ENCODE measurements at places on chromosomes 7 and 10.

DNA sequence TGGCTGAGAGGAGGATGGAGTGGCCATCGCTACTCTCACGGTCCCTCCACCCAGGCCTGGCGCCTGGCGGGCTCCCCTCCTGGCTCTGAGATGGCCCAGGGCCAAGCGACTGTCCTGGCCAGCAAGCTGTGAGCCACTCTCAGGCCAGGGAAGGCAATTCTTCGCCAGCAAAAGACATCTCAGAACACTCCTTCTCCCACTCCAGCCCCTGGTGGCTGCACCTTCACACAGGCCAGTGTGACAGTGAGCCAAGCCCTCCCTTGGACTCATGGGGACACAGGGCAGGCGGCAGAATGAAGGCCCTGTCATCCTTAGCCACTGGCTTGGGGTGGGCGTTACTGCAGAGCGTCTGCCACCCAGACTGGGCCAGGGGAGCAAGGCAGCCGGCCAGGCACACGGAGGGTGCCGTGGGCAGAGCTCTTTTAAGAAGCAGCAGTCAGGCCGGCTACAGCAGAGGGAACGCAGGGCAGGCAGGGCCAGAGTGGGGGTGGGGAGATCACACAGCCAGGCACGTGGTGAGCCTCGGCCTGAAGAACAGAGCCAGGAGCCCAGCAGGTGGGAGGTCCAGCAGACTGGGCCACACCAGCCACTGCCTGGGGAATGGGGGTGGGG, 14.4 kb downstream of the STK32C start:
- DNase-seq: no peak

GRCh38 chr7:76089865-76090475, 42.1 kb downstream of the MDH2 start:
- no peak for DNase-seq

- DNase-seq: no peak
Observed at GRCh38 chr10:120570418-120570817, 113.4 kb downstream of the PLPP4 start.

DNA sequence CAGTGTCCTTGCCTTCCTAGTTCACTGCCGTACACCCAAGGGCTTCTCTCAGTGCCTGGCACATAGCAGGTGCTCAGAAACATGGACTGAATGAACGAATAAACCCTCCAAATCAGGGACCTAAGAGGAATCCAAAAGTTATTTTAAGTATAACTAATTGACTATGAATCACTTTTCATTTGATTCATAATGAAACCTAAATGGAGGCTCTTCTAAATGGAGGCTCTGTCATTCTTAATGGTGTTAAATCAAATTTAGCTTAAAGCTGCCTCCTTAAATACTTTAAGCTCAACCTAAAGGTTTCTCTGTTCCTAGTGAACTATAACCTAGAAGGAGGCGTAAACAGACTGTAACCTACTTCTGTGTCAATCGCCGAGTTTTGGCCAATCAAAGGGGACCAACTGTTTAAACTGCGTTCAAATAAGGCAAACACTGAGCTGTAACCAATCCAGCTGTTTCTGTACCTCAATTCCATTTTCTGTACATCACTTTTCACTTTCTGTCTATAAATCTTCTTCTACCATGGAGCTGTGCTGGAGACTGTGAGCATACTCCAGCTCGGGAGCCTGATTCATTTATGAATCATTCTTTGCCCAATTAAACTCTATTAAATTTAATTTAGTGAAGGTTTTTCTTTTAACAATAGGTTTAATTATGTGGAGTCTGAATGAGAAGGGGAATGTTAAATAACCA, 11.0 kb downstream of the PYROXD2 start:
- DNase-seq: no peak

DNA sequence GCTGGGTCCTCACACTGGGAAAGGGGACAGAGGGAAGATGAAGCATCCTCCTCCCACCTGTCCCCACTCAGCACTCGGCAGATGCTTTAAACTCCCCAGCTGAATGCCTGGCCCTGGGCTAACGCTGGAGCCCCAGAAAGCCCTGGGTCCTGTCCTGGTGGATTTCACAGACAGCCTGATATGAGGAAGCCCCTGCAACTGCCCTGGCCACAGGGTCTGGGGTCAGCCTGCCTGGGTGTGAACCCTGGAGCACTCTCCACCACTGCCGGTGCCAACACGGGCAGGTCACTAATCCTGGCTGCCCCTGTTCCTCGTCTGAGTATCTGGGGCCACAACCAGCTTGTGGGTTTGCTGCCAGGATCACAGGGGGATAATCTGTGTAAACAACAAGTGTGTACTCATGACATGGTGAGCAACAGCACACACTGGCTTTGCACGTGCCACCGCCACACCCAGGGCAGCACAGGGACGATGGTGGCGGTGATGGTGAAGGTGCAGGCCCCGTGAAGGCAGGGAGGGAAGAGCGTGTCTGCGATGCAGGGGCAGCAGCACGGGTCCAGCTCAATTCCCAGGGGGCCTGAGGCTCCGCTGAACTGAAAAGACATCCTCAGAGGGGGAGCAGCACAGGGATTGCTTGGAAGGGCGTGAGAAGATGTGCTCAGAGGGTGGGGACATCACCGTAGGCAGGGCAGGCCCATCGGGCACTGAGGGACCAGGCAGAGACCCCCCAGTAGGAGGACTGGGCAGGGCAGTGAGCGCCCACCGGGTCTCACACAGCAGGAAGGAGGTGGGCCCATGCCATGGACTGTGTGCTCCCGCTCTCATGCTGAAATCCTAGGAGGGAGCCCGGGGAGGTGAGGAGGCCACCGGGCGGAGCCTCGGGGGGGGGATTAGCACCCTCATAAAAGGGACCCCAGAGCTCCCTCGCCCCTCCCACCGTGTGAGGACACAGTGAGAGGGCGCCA, 238.7 kb downstream of the MAD1L1 start:
- DNase-seq: no peak

DNA sequence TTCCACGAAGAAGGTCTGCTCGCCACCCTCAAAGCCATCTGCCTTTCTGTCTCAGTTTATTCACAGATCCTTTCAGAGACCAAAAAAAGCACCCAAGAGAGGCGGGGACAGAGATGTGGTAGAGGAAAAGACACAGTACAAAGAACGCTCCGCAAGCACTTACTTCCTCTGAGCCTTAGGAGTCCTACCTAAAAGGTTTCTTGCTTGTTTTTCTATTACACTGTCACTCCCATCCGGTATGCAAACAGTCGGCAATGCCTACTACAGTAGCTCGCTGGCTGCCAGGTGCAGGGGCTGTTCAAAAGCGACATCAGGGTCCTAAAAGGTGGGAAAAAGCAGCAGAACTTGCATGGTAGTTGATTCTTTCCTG, 816 bp downstream of the TECPR1 start:
- DNase-seq: no peak

- DNase-seq: no peak
Observed at GRCh38 chr10:547591-548081, 141.8 kb downstream of the DIP2C start.

- DNase-seq: no peak
Observed at GRCh38 chr7:4631380-4632179, 50.5 kb upstream of the FOXK1 start.

DNA sequence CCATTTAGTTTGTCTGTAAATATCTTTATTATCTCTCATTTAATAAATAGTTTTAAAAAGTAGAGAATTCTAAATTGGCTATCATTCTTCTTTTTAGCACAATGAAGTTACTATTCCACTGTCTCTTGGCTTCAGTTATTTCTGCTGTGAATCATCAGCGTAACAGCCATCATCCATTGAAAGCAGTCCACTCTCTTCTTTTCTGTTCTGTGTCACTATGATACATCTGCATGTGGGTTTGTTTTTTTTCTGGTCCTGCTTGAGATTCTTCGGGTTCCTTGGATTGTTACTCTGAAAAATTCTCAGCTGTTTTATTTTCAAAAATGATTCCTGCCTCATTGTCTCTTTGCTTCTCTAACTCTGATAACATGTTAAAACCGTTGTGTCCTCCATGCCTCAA, 52.5 kb downstream of the CSGALNACT2 start:
- DNase-seq: no peak

DNA sequence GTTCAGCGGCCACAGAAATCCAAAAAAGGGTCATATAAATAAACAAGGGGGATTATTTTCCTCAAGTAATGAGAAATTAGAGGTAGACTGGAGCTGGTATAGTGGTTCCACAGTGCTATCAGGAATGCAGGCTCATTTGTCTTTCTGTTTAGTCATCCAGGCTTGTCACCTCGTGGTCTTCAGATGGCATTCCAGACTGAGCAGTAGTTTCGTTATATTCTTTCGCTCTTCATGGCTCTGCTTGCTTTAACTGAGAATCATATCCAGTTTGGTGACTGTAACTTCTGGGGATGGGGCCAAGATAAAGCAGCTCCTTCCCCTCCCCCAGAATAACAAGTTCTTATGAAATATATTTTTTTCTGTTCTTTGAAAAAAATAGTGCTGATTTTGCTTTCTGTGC, 9.5 kb downstream of the ANKIB1 start:
- no peak for DNase-seq

- no peak for DNase-seq
Observed at GRCh38 chr7:80563561-80564327, 51.9 kb upstream of the GNAT3 start.

DNA sequence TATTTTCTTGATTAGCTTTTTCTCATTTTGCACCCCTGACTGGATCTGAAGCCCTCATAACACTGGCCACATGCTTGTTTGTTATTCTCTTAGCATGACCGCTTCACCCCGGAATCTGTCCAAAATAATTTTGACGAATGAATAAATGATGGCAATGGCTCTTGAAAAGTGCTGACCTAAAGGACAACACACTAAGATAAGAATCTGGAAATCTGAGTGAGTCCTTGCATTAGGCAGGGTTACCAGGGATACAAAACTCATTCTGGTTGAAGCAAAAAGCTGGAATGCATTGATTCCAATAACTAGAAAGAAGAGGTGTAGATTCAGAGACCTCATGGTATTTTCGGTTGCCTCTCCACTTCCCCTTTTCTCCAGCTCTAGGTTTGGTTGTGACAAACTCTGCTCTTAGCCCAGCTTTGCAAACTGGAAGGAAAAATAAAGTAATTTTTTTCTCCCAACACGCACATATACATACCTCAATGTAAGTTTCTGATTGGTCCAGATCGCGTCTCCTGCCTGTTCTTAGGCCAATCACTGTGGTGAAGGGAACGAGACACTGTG, 157.4 kb downstream of the SKIDA1 start:
- DNase-seq: no peak

GRCh38 chr10:84004221-84004620, 135.1 kb upstream of the GHITM start:
- no peak for DNase-seq

DNA sequence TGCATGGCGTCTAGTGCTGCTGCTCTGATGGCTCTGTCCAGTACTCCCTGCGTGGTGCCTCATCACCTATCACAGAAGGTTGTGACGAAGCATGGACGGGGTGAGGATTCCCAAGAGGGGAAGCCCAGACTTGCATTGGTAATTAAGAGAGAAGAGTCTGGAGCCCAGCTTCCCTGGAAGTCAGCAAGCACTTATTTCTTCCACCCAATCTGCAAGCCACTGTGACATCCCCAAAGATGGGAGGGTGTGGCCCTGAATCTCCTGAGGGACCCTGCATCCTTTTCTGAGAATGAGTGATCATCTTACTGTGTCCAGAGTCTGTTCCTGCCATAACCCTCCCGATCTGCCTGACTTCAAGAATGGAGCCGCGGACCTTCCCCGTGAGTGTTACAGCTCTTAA, 166.7 kb downstream of the PTPN20 start:
- no peak for DNase-seq

DNA sequence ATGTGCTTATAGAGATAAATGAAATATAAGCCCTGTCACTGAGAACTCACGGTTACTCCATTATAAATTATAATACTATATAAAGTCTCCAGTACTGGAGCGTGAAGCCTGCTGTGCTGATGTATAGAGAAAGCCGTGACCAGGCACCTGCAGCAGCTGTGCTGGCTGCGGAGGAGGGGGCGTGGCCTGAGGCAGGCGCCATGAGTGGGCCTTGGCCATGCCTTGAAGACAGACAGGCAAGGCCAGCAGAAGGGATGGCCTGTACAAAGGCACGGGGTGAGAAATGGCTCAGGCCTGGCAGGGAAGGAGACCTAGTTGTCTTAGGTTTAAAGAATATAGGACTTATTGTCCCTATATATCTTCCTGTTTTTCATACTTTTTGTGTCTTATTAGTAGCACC, 218.5 kb upstream of the STK17A start:
- DNase-seq: no peak

- no peak for DNase-seq
Observed at GRCh38 chr10:126646110-126646509, 24.4 kb downstream of the C10orf90 start.

- no peak for DNase-seq
Observed at GRCh38 chr10:53003094-53003493, 230.5 kb upstream of the MBL2 start.

DNA sequence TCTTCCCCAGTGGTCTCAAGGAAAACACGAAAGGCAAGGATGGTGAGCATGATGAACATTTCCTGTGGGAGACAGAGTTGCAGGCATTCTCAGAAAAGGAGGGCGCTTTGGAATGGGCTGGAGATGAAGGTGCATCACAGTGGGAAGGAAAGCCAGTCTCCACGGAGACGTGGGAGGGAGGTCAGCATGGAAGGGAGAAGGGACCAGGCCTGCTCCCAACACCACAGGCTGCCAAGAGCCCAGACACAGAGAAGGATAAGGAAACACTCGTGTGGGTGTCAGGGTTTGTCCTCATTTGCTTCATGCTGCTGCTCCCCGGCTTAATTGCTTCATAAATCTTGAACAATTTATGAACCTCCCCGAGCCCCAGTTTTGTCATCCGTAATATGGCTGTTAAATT, 231.5 kb upstream of the ZNF32 start:
- no peak for DNase-seq

DNA sequence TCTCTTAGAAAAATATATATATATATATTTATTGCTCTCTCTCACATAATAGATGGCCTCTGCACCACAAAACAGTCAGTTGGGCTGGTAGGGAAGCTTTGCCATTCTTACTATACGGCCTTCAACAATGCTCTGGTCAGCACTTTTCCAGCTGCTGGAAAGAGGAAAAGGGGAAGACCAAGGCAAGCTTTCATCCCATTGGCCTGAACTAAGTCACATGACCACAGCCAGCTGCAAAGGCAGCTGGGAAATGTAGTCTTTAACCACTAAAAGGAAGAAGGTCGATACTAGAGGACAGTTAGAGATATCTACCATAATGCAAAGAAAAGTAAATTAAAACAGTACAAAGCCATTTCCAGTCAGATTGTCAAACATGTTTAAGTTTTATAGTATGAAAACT, 58.4 kb upstream of the MACROH2A2 start:
- DNase-seq: no peak

GRCh38 chr7:151777908-151778670, 98.8 kb downstream of the PRKAG2 start:
- DNase-seq: no peak

- DNase-seq: no peak
Observed at GRCh38 chr10:59563531-59563930, 146.1 kb downstream of the SLC16A9 start.

GRCh38 chr7:18866359-18867036, 250.9 kb downstream of the TWIST1 start:
- DNase-seq: no peak

GRCh38 chr10:77715088-77715487, 77.5 kb upstream of the KCNMA1 start:
- no peak for DNase-seq

GRCh38 chr7:44307301-44307900, 18.0 kb downstream of the CAMK2B start:
- no peak for DNase-seq

GRCh38 chr10:114996542-114996941, 58.5 kb downstream of the TRUB1 start:
- DNase-seq: no peak

GRCh38 chr10:133079836-133080682, 7.7 kb upstream of the ADGRA1 start:
- DNase-seq: no peak
